ENCODE measurements at places on chromosomes 1 and 21. TPM values are rescaled to one million over a fixed set of nuclear protein-coding genes. Genes with fewer than 3 reads are reported as not detected.

DNA sequence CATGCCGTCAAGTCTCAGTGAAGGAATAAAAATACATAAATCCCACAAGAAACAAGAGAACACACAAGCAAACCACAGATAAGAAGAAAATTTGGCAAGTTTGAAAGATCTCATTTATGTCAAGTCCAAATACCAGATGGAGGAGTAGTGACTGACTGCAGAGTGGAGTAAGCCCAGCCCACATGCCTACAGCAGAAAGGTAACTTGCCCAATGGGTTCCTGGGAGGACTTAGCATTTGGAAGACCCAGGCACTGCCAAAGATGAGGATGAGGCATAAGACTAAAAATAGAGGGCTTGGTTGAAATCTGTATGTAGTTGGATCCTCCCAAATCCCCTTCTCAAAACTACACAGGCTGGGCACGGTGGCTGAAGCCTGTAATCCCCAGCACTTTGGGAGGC is 70.8 kb downstream of the ZNF648 start:
- no peaks in the 10 kb centered on the region for H3K36me3 ChIP-seq
- peaks cover 4% of the 10 kb centered on the region for H3K4me1 ChIP-seq
- H3K27ac ChIP-seq, result no peak overlapping the region
- no peak for DNase-seq
- H3K4me3 ChIP-seq, result no peak overlapping the region

Gene ECM1
- total RNA-seq, result 1.2 TPM

GRCh38 chr1:110768605-110769004 is 93.9 kb upstream of the KCNA3 start:
- H3K27ac ChIP-seq, result no peak overlapping the region
- no peak for DNase-seq
- no peaks in the 10 kb centered on the region for H3K36me3 ChIP-seq
- H3K4me1 ChIP-seq, result peaks cover 10% of the 10 kb centered on the region
- H3K4me3 ChIP-seq, result no peak overlapping the region
- H3K27me3 ChIP-seq, result peaks cover 38% of the 10 kb centered on the region

Gene BSND
- not detected for total RNA-seq

Gene MAN1C1
- total RNA-seq, result 31.1 TPM

GRCh38 chr21:31656199-31657095 is 3.0 kb upstream of the SOD1 start:
- no peak for DNase-seq
- H3K27ac ChIP-seq, result no peak overlapping the region
- H3K4me3 ChIP-seq, result no peak overlapping the region
- H3K4me1 ChIP-seq, result peaks cover 42% of the 10 kb centered on the region

GRCh38 chr1:8082945-8083344 is 56.8 kb upstream of the ERRFI1 start:
- no peaks in the 10 kb centered on the region for H3K4me1 ChIP-seq
- peaks cover 20% of the 10 kb centered on the region for H3K27me3 ChIP-seq
- no peak overlapping the region for H3K4me3 ChIP-seq

DNA sequence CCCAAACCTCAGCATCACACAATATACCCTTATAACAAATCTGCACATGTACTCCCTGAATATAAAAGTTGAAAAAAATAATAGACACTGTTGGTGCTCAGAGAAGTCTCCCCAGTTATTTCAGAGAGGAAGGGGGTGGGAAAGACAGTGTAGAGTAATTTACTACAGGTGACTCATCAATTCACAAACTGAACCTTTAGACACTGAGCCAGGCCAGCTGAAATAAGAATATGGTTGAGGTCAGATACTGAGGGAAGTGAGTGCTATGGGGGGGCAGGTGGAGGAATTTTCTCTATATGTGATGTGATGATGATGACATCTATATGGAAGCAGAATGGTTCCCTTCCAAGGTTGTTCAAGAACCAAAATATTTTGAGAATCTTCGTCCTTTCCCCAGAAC is 50.1 kb downstream of the MRPL39 start:
- H3K4me3 ChIP-seq, result no peak overlapping the region
- DNase-seq, result no peak
- no peak overlapping the region for H3K27ac ChIP-seq
- H3K4me1 ChIP-seq, result peaks cover 31% of the 10 kb centered on the region
- H3K27me3 ChIP-seq, result no peaks in the 10 kb centered on the region

- no peaks in the 10 kb centered on the region for H3K4me1 ChIP-seq
- H3K4me3 ChIP-seq, result no peak overlapping the region
- no peak overlapping the region for H3K27ac ChIP-seq
- no peak for DNase-seq
- no peaks in the 10 kb centered on the region for H3K36me3 ChIP-seq
Observed at GRCh38 chr1:234342774-234343173, 30.5 kb upstream of the COA6 start.

- peak overlapping the region; percentile 95 for H3K27ac ChIP-seq
- H3K4me3 ChIP-seq, result peak overlapping the region; percentile 51
- H3K36me3 ChIP-seq, result peaks cover 61% of the 10 kb centered on the region
- peaks cover 73% of the 10 kb centered on the region for H3K4me1 ChIP-seq
Observed at GRCh38 chr1:101112051-101112780, 86.6 kb upstream of the DPH5 start.

DNA sequence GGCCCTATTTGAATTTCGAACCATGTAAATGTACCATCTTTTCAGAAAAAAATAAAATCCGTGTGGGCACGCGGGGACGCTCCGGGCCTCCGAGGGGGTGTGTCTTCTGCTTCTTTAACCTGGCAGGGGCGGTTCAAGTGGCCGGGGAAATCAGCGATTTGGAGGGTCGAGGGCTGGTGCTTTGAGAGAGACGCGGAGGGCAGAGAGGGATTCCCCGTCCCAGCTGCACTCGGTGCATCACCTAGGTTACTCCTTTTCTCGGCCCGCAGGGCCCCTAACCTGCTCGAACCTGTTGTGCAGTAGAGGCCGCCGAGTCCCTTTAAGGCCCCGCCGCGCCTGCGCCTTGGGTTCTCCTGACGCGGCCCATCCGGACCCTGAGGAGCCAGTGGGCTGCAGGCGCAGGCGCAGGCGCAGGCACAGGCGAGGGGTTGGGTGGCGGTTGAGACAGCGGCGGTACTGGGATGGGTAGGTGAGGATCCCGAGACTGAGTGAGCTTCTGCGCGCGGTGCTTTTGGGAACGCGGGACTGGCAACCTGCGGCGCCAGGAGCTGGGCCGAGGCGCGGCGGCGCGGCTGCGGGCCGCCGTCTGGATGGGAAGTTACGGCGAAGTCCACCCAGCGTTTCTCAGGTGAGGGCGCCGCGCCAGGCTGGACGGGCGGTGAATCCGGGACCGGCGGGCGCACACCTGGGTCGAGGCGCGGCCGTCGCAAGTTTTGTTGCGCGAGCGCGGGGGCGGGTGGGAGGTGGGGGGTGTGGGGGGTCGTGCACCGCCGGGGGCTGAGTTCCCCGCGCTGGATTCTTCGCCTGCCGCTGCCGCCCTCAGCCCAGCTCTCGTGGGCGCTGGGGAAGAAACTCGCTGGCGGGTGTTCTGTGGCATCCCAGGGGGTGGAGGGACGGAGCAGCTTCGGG is at the start of gene NBPF3:
TSS of gene NBPF3 (plus strand) at position 417 of the 909 bp plus-strand sequence. CDS start 4,950 bp downstream, outside the sequence.
- no peaks in the 10 kb centered on the region for H3K36me3 ChIP-seq
- peaks cover 6% of the 10 kb centered on the region for H3K27me3 ChIP-seq
- H3K4me3 ChIP-seq, result peak within 1 kb of the TSS; percentile 91
- peak within 1 kb of the TSS; percentile 89 for H3K27ac ChIP-seq
- H3K4me1 ChIP-seq, result peaks cover 23% of the 10 kb centered on the region

DNA sequence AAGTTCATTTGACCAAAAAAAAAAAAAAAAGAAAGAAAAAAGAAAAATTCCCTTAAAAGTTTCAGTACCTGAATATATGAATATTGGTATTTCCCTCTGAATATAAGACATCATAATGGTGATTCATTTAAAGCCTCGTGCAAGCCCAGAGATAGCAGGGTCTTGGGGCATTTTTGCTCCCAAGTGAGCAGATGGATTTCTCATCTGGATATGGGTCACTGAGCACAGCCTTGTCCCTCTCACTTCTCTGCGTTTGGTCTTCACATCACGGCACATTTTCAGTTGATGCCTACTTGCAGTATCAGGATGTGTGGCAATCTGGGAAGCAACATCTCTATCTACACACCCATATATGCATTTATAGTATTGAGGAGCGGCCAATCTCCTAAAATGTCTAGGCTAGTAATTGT is 12.7 kb downstream of the CD58 start:
- peaks cover 25% of the 10 kb centered on the region for H3K36me3 ChIP-seq
- H3K27ac ChIP-seq, result no peak overlapping the region
- DNase-seq, result no peak
- H3K4me1 ChIP-seq, result peaks cover 76% of the 10 kb centered on the region
- no peaks in the 10 kb centered on the region for H3K27me3 ChIP-seq

GRCh38 chr1:27427329-27427728 is 34.9 kb downstream of the GPR3 start:
- H3K27ac ChIP-seq, result peak overlapping the region; percentile 9
- DNase-seq, result no peak
- H3K36me3 ChIP-seq, result peaks cover 41% of the 10 kb centered on the region

Gene FMO4
- total RNA-seq, result 1.0 TPM

GRCh38 chr1:213099682-213100399 is 48.8 kb downstream of the RPS6KC1 start:
- no peaks in the 10 kb centered on the region for H3K27me3 ChIP-seq
- H3K4me1 ChIP-seq, result no peaks in the 10 kb centered on the region
- no peak for DNase-seq
- no peak overlapping the region for H3K4me3 ChIP-seq

DNA sequence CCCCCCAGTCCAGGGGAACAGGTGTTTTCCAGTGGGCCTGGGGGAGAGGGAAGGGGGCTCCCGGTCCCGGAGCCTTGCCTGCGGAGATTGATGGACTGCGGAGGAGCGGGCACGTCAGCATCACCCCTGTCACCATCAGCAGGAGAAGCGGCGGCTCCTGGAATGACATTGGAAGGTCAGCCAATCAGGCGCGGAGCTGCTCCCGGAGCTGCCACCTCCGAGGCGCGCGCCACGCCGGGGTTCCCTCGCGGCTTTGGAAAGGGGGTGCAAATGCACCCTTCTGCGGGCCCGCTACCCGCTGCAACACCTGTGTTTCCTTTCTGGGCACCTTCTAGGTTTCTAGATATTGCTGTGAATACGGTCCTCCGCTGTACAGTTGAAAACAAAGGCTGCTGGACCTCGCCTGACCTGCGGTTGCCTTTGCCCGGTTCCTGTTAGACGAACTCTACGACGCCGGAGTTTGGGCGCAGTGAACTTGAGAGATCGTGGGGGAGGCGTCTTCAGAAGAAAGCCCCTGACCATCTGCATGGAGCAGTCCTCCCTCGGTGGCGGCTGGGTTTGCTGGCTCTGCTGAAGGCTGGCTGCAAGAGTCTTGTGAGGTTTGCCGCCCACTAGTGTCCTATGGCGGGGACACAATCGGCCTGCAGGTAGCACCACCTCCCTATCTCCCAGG is 5.3 kb downstream of the DSCAM start:
- no peak overlapping the region for H3K27ac ChIP-seq
- H3K4me1 ChIP-seq, result no peaks in the 10 kb centered on the region
- H3K36me3 ChIP-seq, result no peaks in the 10 kb centered on the region
- H3K27me3 ChIP-seq, result peaks cover 44% of the 10 kb centered on the region
- H3K4me3 ChIP-seq, result no peak overlapping the region

- peaks cover 12% of the 10 kb centered on the region for H3K4me1 ChIP-seq
- DNase-seq, result no peak
- H3K27ac ChIP-seq, result peak overlapping the region; percentile 74
- no peak overlapping the region for H3K4me3 ChIP-seq
Observed at GRCh38 chr1:223832637-223832943, 13.2 kb downstream of the TP53BP2 start.

DNA sequence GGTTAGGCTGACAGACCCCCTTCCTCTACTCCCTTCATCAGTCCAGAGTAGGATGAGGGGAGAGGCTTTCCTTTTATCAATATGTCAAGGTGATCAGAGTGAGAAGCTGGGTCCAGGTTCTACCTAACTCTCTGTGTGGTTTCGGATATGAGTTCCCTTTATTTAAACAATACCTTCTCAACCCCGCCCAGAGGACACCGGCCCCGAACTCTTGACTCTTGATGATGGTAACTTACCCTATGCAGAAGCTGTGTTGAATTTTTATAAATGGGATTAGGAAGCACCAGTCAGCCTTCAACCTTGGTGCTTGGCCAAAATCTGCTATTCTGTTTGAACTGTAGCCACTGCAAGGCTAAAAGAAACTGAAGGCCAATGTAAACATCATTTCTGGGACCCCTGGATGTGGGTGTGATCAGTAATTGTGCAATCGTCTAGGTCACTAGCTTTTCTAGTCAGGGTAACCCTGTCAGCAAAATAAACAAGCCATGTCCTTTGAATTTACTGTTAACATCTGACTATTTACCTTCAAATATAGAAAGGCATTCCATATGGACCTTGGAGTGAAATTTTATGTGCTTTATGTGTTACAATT is 398.3 kb downstream of the SEC16B start:
- no peak overlapping the region for H3K27ac ChIP-seq
- no peaks in the 10 kb centered on the region for H3K4me1 ChIP-seq
- H3K4me3 ChIP-seq, result no peak overlapping the region
- DNase-seq, result no peak

DNA sequence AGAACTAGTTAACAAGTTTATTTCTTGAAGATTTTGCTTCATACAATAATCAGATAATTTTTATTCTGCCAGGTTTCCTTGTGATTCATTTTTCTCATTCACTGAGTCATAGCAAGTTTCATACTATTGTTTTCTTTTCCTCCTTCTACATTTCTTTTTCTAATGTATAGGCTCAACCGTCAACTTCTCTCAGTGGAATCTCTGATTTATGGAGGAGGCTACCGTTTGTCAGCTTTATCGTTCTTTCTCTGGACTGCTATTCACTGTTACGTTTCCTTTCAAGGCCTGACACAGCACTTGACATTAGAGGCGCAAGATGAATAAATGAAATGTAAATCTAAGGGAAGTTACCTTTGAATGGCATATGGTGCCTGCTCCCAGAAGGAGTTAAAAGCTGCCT is 284.3 kb upstream of the NR5A2 start:
- H3K4me1 ChIP-seq, result no peaks in the 10 kb centered on the region
- no peak overlapping the region for H3K4me3 ChIP-seq
- peaks cover 4% of the 10 kb centered on the region for H3K27me3 ChIP-seq
- DNase-seq, result no peak

Gene DCDC2B
- 0.10 TPM for total RNA-seq

GRCh38 chr1:59947047-59947938 is 20.7 kb upstream of the CYP2J2 start:
- H3K4me1 ChIP-seq, result no peaks in the 10 kb centered on the region
- DNase-seq, result peak; percentile 63
- no peaks in the 10 kb centered on the region for H3K36me3 ChIP-seq
- H3K27me3 ChIP-seq, result peaks cover 17% of the 10 kb centered on the region

DNA sequence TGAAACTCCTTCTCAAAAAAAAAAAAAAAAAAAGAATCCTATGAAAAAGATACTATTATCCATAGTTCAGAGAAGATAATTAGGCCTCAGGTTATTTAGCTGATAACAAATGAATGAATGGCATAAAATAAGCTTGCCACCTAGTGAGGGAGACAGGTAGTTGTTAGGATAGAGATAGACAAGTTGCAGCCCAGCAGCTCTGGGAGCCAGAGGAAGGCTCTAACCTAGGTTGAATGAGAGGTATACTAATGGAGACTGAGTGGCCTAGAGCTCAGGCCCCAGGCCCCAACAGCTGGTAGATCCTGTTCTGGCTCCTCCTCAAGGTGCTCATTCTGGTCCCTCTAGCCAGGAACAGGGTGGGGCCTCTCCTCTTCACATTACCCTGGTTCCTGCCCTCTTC is 20.6 kb upstream of the RSPO1 start:
- H3K27ac ChIP-seq, result no peak overlapping the region
- H3K36me3 ChIP-seq, result no peaks in the 10 kb centered on the region
- no peak for DNase-seq
- no peaks in the 10 kb centered on the region for H3K4me1 ChIP-seq
- peaks cover 18% of the 10 kb centered on the region for H3K27me3 ChIP-seq

GRCh38 chr1:93221913-93222312 is 41.4 kb downstream of the CCDC18 start:
- no peak overlapping the region for H3K27ac ChIP-seq
- peaks cover 30% of the 10 kb centered on the region for H3K4me1 ChIP-seq
- no peaks in the 10 kb centered on the region for H3K27me3 ChIP-seq
- peaks cover 68% of the 10 kb centered on the region for H3K36me3 ChIP-seq
- no peak for DNase-seq
